ENCODE measurements at places on chromosomes 6 and 20.

- no peak for DNase-seq
These were observed 21.8 kb upstream of the RPS6KA2 start for GRCh38 chr6:166648846-166649245.

GRCh38 chr6:21438237-21438985 lies 155.1 kb upstream of the SOX4 start:
- peak; percentile 84 for DNase-seq

DNA sequence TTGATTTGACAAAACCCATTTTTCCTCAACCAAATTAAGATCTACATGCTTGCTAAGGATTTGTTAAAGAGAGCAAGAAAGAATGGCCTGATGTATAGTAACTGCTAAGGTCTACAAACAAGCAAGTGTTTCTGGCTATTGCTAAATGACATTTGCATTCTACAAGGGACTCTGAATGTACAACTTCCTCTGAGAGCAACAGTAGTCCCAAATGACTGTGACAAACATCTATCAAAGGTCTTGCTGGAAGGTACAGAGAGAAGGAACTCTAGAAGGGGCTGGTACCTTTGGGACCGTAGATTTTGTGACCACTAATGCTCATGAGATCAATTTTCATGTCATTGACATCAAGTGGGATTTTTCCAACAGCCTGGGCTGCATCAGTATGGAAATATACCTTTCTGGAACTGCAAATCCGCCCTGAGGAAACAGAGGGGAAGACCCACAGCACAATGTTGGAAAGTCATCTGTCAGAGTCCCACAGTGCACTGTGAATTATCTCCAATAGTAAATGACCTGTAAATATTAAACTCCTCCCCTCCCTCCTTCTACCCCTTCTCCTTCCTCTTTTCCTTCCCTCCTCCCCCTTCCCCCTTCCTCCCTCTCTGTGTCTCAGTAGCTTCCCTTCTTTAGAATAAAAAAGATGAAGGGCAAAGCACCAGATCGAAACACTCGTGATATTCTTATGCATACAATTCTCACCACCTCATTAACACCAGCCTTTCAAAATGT lies 15.9 kb upstream of the CPNE1 start:
- DNase-seq: no peak

GRCh38 chr6:79605968-79606764 lies 25.0 kb upstream of the SH3BGRL2 start:
- DNase-seq: peak; percentile 61

GRCh38 chr20:59071216-59071615 lies 28.6 kb upstream of the PRELID3B start:
- no peak for DNase-seq

- no peak for DNase-seq
These were observed 56.5 kb downstream of the ARMC2 start for GRCh38 chr6:108904741-108905140.

GRCh38 chr6:111013144-111013915 lies 31.5 kb downstream of the RPF2 start:
- no peak for DNase-seq

- DNase-seq: no peak
These were observed 74.7 kb upstream of the PRDM1 start for GRCh38 chr6:106011476-106011875.

- DNase-seq: no peak
These were observed 52.3 kb upstream of the UTRN start for GRCh38 chr6:144232832-144233230.

- no peak for DNase-seq
These were observed 274.1 kb downstream of the CLIC5 start for GRCh38 chr6:45741437-45742171.

- DNase-seq: no peak
These were observed 115.4 kb downstream of the FRK start for GRCh38 chr6:115945306-115945705.

- no peak for DNase-seq
These were observed 14.4 kb downstream of the POLR3F start for GRCh38 chr20:18481596-18481995.

DNA sequence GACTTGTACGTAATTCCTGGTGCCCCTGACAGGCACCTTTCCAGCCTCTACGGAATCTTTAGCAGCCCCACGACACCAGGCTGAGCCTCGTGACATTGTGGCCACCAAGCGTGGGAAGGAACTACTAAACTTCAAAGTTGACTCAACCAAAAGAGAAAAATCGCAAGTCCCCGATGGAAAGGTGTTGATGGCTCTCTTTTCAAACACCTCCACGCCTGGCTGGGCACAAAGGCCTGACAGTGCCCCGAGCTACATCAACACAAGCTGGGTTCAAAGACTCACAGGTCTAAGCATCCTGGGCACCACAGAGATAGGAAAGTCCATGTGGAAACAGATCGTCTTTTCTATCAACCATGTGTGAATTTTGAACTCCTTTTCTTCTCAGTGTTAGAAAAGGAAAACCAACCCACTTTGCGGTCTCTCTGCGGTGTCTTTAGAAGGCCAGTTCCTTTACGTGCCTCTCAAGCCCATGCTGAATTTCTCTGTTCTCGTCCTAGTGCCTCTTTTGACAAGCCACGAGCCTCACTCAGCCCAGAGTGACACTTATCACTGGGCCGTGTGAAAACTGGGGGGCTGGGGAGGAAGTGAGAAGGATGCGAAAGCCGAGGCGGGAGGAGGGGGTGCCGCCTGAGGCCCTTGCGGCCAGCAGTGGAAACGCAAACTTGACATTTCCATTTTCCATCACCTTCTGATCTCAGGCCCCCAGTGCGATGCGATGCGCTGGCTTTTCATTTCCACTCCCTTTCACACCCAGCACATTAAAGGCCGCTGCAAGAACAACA lies 59.4 kb downstream of the GFOD1 start:
- DNase-seq: no peak

DNA sequence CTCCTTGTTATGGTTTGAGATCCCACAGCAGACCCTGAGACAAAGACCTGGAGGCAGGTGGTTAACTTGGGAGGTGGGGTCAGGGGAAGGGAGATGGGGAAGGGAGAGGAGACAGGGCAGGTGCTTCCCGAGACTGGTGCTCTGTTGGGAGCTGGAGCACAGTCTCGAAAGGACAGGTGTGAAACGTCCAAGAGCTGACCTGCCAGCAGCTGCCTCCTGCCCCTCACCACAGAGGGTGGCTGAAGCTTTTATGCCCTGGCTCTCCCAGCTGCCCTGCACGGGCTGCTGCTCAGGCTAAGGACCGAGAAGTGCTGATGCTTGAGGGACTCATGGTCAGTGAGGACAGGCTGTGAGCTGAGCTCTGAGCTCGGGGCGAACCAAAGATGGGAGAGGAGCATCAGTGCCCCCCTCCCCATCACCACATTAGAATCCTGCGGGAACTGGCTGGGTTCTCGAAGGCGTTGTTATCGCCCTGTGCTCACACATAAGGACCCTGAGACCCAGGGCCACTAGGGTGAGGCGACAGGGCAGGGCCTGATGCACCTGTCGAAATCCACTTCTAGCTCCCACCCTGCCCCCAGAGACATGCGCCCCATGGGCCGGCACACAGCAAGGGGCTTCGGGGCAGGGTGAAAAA lies 25.3 kb upstream of the CD93 start:
- no peak for DNase-seq

GRCh38 chr20:19451231-19451922 lies 238.9 kb downstream of the SLC24A3 start:
- DNase-seq: no peak

DNA sequence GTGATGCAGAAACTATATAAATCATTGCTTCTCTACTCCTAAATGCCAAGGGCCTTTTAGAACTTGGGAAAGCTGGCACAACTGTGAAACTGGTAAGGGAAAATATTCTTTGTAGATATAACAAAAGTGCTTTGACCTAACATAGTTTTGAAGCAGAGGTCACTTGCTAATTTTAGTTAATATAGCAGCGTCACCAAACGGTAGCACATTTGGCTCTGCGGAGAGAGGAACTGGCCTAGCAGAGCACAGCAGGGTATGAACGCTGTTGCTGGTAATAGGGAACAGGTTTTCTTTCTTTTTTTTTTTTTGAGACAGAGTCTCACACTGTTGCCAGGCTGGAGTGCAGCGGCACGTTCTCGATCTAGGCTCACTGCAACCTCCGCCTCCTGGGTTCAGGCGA lies 67.4 kb downstream of the ECT2L start:
- no peak for DNase-seq

DNA sequence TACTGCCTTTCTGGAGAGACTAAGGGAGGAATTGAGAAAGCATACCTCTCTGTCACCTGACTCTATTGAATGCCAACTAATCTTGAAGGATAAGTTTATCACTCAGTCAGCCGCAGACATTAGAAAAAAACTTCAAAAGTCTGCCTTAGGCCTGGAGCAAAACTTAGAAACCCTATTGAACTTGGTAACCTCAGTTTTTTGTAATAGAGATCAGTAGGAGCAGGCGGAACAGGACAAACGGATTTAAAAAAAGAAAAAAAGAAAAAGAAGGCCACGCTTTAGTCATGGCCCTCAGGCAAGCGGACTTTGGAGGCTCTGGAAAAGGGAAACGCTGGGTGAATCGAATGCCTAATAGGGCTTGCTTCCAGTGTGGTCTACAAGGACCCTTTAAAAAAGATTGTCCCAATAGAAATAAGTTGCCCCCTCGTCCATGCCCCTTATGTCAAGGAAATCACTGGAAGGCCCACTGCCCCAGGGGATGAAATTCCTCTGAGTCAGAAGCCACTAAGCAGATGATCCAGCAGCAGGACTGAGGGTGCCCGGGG lies 43.1 kb upstream of the RNF182 start:
- no peak for DNase-seq

- DNase-seq: peak; percentile 100
These were observed 125.9 kb upstream of the INSM1 start for GRCh38 chr20:20241976-20242375.

- no peak for DNase-seq
These were observed 18.3 kb upstream of the HLA-E start for GRCh38 chr6:30470968-30471367.

GRCh38 chr6:14743474-14744211 lies 502.2 kb upstream of the JARID2 start:
- no peak for DNase-seq

GRCh38 chr6:17349427-17349826 lies 44.0 kb upstream of the CAP2 start:
- DNase-seq: no peak

DNA sequence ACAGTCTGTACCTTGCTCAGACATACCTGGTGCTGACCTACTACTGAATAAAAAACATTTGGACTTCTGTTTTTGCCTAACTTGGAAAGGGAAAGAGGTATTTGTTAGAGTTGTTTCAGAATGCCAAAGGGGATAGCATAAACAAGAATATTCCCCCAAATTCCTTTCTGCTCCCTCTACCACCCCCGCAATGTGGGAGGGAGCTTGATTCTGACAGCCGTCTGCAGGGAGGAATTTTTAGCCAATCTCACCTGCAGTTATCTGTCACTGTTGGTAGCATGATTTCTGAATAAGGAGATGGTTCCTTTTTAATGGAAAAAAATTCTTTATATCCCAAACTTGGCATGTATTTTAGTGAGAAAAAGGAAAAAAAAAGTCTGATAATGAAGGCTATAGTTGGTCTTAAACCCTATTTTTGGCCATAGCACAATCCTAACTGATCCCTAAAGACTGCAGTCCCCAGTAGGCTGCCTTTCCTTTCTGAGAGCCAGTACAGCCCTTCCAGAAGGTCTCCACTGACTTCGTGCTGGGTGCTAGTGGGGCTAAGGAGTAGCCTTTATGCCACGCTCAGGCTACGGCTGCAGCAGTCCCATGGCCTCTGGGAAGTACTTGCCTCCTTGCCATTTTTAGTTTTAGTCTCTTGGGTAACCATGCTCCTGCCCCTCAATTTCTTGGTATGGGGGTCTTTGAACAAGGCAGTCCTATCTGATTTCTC lies 13.6 kb upstream of the PDE7B start:
- no peak for DNase-seq

- DNase-seq: no peak
These were observed 107.3 kb downstream of the NOL4L start for GRCh38 chr20:32477594-32478512.

GRCh38 chr6:9204171-9204570 lies 768.8 kb upstream of the SLC35B3 start:
- DNase-seq: no peak

- no peak for DNase-seq
These were observed 14.4 kb upstream of the TREM2 start for GRCh38 chr6:41177287-41177686.

GRCh38 chr6:42813074-42813645 lies 31.3 kb downstream of the BICRAL start:
- no peak for DNase-seq

- no peak for DNase-seq
These were observed 96.0 kb downstream of the HIVEP2 start for GRCh38 chr6:142848976-142849375.

DNA sequence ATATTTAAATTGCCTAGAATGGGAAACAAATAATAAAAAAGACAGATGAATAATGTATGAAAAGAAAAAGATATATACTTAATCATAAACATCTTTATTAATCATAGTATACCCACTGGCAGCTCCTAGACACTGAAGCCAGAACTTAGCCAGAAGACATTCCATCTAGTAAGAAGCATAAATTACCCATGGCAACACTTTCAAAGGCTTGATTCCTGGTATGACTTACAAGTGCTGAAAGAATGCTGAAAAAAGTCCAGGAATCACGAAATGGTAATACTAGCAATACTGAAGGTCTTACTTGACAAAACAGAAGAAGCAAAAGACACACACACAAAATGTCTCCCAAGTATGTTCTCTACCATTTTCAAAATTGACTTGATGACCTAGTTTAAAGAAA lies 38.0 kb downstream of the RWDD2A start:
- no peak for DNase-seq

GRCh38 chr6:4281341-4282293 lies 146.2 kb upstream of the ECI2 start:
- peak; percentile 91 for DNase-seq

- DNase-seq: peak; percentile 88
These were observed 53.2 kb downstream of the VSTM2L start for GRCh38 chr20:37956107-37956585.

- peak; percentile 39 for DNase-seq
These were observed 46.5 kb downstream of the PLEKHG1 start for GRCh38 chr6:150646228-150646627.

DNA sequence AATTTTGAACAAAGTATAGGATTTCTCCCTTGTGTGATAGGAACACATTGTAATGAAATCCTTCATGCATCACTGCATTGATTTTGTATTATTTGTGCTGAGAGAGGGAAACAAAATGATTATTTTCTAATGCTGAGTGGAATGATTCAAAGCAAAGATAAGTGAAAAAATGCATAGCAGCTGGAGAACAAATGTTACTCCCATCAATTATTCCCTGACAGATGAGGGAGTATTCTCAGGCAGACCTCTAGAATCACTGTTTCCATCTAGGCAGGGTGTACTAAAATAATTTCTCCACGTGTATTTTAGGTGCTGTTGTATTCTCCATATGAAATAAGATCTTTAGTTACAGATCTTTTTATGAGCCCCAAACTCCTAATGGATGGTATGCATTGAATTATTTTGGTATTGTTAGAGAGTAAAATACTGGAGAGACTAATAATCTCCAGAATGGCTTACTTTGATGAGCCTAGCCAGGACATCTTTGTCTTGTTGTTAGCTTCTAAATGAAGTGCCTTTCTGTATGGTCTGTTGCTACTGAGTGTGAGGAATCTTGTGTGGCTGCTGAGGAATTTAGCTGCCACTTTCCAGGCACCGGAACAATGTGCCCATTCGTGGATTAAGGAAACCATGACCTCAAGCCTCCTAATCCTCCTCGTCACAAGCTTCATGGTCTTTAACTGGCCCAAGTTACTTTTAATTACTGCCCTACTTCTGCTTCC lies 39.6 kb downstream of the RNF217 start:
- peak; percentile 35 for DNase-seq

Data from NCI-H2171 treated with DMSO at 0.1 percent for 48 hours (cell line).